ENCODE measurements at places on chromosomes 6 and 20.

DNA sequence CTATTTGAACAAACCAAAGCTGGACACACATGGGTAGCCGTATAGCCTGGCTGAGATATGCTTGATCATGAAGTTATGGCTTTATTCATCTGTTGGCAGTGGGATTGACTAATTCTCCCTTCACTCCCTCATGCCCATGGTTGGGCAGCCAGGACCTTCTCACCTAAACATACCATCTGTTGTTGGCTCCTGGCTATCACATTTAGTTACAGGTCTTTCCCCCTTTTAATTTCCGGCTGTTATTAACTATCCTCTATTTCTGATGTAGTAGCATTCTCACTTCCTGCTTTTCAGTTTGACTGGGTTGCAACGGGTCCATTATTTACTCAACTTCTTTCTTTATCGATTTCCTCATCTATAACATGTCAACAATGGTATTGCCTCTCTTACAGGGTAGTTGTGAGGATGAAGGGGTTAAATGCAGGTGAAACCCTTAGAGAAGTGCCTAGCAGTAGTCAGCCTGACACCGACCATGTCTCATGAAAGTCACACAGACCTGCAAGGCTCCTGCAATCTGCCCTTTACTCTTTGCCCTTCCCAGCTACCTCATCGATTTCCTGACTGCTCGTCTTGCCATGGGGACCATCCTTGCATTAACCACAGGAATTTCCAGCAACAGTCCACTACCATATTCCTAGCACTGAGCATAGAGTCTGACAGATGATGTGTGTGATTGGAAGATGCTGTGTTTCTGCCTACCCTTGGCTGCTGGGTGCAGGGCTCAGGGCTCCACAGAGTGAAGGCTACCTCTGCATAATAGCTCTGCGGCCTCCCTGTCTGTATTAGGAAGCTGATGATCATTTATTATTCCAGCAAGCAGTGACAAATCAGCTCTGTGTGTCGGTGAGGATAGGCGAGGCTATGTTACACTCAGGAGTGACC is 42.2 kb downstream of the PPP1R14C start:
- DNase-seq = no peak

GRCh38 chr6:163738725-163739407 is 324.3 kb downstream of the QKI start:
- DNase-seq = no peak

GRCh38 chr6:3232017-3232945 is 4.8 kb upstream of the TUBB2B start:
- DNase-seq = no peak

- DNase-seq = no peak
Observed at GRCh38 chr6:53925891-53926290, 131.1 kb downstream of the LRRC1 start.

DNA sequence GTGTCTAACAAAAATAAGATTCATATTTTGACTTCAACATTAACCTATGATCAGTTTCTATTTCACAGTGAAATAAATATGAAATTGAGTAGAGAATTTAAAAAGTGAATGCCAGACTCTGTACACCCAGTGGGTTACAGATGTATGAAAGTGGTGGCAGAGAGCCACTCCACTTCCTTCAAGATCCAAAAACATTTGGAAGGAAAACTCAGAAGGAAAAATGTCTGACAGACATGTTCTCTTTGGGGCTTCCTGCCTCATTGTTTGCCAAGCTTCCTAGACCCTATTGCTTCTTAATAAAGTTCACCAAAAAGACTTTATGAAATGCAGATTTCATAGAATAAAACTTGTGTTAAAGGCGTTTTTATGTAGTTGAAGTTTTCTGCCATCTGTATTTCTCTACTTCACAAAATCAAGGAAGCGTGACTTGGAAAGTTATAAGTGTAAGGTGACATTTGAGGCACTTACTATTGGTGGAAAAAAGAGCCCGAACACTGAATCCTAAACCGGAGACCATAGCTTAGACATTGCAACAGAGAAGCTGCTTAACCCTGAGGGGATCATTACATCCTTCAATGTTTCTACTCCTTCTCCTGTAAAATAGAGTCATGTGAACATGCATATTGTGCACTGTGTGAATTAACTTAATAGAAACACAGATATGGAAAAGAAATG is 12.8 kb downstream of the HMGCLL1 start:
- no peak for DNase-seq

- DNase-seq = no peak
Observed at GRCh38 chr6:137881522-137881886, 14.4 kb downstream of the TNFAIP3 start.

GRCh38 chr6:24113891-24114290 is 12.1 kb upstream of the NRSN1 start:
- no peak for DNase-seq

GRCh38 chr6:142367501-142368018 is 65.8 kb downstream of the ADGRG6 start:
- no peak for DNase-seq

DNA sequence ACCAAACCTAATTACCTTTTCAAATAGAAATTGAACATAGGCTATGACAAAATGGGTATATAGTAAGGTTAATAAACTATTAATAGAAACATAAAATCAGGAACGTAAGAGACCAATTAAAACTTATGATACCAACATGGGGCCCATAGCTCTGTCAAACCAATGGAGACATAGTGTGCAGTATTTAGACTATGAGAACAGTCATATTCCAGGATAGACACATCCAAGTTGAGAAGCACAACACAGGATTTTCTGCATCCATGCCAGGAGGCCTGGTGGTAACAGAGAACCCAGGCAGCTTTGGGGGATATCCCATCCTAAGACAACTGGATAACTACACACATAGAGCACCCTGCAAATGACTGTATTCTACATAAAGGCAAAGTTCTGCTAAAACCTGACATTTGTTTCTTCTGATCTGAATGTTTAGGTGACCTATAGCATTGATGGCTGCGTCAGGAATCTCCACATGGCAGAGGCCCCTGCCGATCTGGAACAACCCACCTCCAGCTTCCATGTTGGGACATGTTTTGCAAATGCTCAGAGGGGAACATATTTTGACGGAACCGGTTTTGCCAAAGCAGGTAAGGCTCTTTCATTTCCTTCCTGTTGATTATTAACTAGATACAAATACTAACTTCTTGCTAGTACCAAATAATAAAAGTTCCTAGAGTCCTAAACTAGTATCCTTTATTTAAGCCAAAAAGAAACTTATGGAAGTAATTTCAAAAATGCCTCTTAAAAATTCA is 202.7 kb downstream of the ARHGAP18 start:
- no peak for DNase-seq

- no peak for DNase-seq
Observed at GRCh38 chr20:59453759-59454560, 150.4 kb upstream of the PHACTR3 start.

DNA sequence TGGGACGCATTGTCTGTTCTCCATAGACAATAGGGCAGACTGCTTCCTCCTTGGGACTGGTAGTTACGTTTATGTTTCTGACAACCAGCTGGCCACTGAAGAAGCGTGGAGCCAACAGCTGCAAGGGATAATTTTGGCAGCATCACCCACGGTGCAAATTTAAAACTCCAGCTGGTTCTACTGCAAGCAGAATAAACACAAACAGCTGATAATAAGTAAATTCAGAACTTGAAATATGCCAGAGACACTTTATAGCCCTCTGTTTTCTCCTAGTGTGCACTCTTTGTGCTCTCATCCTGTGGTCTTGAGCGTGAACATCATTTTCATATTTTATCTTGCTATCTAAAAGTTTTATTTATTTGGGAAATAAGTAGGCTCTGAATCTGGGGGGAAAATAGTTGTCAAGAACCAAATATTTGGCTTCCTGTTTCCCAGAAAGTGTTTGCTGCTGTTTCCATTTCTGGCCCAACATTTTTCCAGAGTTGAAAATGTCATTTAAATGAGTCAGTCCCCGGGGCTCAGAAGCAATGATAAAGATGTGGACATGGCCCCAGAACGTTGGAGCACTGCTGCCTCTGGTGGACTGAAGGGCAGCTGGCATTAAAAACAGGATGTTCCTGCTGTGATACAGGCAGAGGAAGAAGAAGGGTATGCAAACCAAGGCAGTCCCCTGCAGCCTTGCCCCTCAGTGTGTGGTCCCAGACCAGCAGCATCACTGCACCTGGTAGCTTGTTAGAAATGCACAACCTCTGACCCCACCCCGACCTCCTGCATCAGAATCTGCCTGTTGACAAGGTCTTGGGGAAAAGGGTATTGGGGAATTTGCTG is 12.5 kb upstream of the THBD start:
- DNase-seq = peak; percentile 35

DNA sequence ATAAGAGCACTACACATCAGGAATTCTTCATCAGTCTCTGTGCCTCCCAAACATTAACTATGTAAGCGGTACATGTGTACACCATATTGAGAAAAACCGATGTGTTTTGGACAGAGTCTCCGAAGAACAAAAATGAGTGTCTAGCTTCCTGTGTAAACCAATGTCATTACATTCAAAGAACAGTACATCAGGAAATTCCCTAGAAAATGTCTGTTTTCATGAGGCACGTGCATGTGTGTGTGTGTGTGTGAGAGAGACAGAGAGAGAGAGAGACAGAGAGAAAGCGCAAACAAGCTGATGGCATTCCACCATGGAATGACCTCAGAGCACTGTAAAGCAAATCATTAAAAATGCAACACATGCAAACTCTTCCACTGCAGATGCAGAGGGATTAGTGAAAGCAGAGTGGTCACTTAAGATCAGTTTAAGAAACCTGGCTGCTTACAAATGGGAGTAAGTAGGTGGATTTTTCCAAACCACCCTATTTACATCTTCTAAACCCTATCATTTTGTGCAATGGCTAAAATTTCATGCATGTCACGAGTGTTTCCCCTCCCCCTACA is 133.9 kb downstream of the HIVEP2 start:
- no peak for DNase-seq

DNA sequence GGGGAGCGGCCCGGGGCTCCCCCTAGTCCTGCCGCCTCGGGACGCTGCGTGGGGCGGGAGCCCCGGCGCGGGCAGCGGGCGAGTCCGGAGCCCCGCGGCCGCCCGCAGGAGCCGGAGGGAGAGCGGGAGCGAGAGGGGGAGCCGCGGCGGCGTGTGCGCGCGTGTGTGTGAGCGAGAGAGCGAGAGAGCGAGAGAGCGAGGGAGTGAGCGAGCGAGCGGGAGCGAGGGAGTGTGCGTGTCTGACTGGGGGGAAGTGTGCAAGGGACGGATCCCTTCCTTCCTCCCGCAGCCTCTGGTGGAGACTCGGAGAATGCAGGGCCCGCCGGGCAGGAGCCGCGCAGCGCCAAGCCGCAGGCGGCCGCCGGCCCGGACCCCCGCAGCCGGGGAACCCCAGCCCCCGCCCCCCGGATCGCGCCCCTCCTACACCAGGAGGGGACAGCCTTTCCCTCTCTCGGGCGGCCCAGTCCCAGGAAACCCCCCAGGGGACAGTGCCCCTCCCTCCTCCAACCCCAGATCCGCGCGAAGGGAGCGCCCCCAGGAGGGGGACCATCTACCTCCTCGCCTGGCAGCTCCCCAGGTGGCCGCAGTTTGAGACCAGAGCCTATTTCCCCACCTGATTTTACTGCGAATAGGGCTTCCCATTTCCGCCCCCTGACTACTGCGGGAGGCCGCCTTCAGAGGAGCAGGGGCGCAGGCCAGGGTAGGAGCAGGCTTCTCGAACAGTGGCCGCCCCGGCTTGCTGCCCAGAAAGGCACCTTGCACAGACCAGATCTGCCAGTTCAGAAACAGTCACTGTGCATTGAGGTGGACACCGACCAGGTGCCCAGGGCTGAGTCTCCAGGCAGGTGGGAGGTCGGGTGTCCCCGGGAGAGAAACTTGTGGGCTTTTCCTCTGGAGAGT is at the start of gene CDH22:
Gene CDH22 (minus strand): TSS at position 241 of the 900 bp plus-strand sequence. CDS start 57,204 bp downstream, outside the sequence.
- DNase-seq = no peak

DNA sequence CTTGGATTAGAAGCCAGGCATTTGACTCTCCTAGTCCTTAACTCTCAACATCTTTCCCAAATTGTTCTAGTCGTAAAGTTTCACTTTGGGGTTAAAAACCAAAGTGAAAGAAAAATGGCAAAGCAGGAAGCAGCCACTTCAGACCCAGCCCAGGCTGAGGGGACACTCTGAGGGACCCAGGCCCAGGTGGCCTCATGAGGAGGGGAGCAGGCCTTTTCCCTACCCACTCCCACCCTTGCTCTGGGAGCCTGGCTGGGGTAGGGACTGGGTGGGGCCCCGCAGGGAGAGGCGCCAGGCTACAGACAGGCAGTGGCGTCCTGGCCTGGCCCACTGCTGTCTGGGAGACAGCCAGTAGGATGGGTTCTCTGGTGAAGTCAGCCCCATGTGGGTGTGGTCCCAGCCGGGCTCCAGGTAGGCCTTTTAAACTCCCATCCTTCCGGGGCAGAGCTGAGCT is 68.7 kb upstream of the MYL9 start:
- peak; percentile 22 for DNase-seq

GRCh38 chr6:137309078-137309762 is 90.0 kb upstream of the IFNGR1 start:
- DNase-seq = peak; percentile 32
